ENCODE measurements at places on chromosomes 1 and 21.
A peak's percentile ranks its signal among the peaks of the same experiment; 100 is the strongest.

DNA sequence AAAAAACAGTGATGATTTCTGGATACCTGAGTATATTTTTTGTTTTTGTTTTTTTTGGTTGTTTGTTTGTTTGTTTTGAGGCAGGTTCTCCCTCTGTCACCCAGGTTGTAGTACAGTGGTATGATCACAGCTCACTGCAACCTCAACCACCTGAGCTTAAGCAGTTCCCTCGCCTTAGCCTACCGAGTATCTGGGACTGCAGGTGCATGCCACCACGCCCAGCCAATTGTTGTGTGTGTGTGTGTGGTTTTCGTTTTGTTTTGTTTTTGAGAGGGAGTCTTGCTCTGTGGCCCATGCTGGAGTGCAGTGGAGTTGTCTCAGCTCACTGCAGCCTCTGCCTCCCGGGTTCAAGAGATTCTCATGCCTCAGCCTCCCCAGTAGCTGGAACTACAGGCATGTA lies 55.3 kb upstream of the RCC1 start:
- no peak for DNase-seq

- peak; percentile 7 for DNase-seq
Observed at GRCh38 chr1:10979483-10979920, 33.0 kb upstream of the TARDBP start.

DNA sequence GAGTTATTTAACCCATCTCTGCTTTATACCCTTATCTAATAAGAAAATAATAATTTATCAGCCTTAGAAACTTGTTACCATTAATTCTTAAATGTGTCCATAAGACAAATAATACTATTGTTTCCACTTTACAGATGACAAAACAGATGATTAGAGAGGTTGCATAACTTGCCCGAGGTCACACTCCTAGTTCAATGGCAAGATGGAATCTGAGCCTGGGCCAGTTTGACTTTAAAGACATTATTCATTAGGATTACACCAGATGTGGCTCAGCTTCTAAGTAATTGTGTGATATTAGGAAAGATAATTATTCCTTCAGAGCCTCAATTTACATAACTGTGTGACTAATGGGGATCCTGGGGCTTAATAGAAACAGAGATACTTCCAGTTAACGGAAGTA lies 42.3 kb upstream of the KCNK2 start:
- no peak for DNase-seq

DNA sequence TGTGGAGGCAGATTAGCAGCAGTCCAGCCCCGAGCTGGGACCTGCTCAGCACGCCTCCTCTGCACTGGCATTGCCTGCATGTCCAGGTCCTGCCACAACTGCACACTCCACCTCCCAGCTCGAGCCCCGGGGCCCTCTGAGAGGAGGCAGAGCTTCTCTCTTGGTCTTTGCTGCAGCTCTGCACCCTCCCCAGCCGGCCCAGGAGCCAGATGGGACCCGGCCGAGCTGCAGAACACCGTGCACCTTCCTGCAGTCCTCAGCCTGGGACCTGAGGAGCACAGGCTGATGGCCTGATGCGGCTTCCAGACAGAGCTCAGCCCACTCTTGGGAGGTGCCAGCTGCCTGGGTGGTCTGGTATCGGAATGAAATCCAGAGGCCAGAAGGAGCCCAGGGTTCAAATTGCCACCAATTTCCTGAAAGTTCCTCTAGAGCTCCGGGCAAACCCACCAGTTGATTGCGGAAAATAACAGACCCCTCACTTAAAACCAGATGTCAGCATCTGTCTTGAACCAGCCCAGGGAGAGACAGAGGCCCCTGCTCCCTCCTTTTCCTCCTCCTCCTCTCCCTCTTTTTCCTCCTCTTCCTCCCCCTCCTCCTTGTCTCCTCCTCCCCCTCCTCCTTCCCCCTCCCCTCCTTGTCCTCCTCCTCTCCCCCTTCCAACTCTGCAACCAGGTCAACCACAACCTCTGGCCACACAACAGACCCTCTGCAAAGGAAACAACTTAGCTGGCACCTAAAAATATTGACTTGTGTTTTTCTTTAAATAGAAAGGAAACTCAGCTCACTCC lies 10.6 kb upstream of the SPSB1 start:
- no peak for DNase-seq

DNA sequence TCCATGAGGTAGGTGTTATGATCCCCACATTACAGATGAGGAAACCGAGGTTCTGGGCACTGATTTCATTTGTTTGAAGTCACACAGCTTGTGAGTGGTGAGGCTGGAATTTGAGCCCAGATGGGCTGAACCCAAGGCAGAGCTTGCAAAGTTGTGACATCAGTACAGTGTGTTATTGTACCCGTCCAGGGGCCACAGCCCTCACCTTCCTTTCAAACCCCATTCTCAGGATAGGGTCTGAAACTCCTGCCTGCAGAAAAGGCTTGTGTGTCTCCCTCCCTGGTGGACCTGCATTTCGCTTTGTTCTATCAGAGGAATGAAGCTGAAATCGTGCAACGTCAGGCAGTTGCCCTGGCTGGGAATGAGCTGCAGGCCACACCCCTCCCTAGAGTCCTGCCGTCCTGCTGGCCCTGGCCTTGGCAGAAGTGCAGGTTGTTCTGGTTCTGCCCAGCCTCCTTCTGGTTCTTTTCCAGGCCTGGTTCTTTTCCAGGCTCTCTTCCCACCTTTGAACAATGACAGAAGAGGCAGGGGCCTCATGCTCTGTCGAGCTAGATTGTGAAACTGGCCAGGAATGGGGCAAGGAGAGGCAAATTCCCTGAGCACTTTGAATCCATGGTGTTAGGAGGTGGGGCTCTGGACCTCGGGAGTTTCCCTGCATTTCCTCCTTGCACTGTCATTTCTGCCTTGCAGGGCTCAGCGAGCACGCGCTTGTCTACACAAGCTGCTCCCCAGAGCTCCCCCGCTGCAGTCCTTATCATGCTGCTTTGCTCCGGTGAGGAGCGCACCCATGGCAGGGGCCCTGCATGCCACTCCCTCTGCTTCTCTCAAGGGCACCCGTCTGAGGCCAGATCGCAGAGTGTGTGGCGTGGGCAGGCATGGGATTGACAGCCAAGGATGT lies 8.2 kb upstream of the MYOM3 start:
- DNase-seq = no peak

GRCh38 chr1:30704765-30705509 lies 18.4 kb downstream of the MATN1 start:
- DNase-seq = no peak

DNA sequence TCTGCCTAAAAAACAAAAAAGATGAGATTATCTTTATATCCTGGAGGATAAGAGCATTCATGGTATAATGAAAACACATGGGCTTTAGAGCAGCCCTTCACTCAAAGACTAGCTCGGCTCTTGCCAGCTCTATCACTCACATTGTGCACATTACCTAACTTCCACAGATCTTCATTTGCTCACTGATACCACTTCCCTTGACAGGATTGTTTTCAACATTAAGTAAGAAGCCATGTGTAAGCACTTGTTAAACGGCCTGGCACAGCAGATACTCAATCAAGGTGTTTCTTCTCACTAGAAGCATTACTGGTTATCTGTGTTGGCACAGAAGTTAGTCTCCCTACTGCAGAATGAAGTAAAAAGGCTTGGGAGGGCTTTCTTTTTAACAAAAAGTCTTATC lies 18.7 kb downstream of the LPGAT1 start:
- no peak for DNase-seq

- no peak for DNase-seq
Observed at GRCh38 chr1:198106011-198106410, 50.8 kb upstream of the NEK7 start.

DNA sequence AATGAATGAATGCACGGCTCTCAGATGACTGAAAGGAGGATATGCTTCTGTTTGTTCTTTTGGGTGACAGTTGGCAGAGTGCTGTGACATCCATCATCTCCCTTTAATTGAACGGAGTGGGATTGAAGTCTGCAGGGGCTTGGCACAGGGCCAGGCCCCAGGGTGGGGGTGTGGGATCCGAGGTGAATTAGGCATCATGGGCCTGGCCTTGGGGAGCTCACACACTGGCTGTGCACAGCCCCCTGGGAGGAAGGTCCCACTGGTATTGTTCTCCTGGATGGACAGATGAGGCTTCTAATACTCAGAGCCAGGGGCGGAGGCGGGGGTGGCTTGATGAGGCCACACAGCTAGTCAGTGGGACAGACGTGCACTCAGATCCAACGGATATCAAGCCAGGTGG lies 19.3 kb downstream of the EPHB2 start:
- DNase-seq = no peak

DNA sequence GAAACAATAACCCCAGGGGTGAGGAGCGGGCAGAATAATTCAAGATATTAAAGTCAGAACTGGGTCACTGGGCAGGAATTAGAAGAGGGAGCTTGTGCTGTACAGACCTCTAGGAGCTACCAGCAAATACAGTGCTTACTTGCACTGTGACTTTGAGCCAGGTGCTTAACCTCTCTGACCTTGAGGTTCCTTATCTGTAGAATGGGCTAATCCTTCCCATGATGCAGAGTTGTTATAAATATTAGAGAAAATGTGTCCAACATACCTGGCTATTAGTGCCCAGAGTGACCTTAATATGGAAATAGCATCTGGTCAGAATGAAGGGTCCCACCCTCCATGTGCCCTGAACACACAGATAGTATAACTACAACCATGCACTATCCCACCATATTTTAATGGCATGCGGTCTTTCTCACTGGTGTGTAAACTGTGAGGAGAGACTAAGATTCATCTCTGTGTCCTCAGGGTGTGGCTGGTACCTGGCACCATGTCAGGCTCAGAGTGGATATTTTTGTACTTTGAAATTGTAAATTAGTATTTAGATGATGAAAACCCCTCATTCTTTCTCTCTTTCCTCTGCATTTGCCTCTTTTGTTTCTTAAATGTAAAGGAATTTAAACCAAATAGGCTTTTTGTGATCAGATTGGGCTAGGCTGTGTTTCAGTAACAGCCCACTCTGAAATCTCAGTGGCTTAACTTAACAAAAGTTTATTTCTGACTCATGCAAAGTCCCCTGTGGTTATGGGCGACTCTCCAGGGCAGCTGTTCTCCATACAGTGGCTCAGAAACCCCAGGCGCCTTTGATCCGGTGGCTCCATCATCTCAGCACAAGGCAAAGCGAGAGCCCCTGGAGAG lies 60.0 kb upstream of the ROR1 start:
- no peak for DNase-seq

DNA sequence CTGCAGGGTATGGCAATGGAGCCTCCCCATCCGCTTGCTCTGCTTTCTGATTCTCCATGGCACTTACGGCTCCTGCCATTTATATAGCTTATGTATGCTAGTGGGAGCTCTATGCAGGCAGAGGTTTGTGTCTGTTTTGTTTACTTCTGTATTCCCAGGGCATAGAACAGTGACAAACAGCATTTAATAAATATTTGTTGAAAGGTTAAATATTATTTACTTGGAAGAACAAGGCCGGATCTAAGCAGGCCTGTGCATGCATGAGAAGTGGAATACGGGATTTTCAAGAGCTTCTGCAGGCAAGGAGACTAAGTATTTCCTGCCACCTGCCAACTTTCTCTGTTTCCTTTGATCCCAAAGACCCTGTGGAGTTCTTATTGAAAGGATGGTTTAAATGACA lies 90.7 kb downstream of the XCL2 start:
- no peak for DNase-seq

GRCh38 chr1:63557365-63557987 lies 34.2 kb downstream of the EFCAB7 start:
- no peak for DNase-seq
